Amniotic stem cell (primary cell): ENCODE measurements at places on chromosomes 3 and 15.

DNA sequence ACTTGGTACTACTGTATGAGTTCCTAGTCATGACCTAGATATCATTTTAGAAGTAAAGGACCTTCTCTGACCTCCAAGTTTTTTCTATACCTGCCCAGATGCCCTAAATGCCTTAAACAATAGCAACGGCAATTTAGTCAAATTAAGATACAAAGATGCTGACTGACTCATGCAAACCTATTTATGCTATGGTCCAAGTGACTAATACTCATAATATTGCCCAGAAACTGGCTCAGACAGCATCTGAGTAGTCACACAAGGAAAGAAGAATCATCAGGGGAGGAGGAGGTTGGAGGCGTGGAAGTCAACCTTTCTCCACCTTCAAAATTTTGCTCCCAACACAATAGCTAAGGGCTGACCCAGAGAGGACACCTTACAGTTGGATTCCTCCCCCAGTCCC lies 6.8 kb downstream of the FYCO1 start:
- peak; percentile 76 for DNase-seq

DNA sequence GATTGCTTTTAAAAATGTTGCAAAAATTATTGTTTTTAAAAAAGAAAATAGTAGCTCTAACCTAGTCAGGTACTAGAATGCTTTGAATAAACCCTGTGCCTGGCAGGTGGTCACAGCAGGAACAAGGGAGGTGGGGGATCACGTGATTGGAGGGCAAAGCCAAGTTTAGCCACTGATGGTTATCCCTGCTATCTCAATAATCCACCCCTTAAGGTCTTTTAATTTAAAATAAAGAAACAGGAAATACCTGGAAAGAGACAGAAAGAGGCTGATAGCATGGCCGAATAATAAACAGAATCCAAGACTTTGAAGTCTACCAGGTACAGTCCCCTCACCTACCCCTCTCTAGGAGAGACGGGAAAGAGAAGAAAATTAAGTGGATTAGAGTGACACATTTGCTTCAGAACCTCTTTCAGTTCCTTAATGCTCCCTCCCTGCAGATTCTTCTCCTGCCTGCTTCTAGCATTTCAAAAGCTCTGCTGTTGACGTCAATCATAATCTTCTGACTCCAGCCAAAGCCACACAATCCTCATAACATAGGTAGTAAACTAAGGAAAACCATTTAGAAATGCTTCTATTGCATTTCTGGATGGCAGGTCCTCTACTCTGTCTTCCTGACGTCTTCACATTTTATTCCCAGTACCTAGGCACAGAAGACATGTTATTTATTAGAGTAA lies 303.4 kb upstream of the MME start:
- no peak for DNase-seq

DNA sequence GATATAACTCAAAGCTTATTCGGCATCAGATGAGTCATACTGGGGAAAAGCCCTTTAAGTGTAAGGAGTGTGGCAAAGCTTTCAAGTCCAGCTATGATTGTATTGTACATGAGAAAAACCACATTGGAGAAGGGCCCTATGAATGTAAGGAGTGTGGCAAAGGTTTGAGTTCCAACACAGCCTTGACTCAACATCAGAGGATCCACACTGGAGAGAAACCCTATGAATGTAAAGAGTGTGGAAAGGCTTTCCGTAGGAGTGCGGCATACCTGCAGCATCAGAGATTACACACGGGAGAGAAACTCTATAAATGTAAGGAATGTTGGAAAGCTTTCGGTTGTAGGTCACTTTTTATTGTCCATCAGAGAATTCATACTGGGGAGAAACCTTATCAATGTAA lies 7.5 kb downstream of the ZNF621 start:
- no peak for DNase-seq

- no peak for DNase-seq
Observed at GRCh38 chr3:31613654-31614053, 80.9 kb downstream of the STT3B start.

DNA sequence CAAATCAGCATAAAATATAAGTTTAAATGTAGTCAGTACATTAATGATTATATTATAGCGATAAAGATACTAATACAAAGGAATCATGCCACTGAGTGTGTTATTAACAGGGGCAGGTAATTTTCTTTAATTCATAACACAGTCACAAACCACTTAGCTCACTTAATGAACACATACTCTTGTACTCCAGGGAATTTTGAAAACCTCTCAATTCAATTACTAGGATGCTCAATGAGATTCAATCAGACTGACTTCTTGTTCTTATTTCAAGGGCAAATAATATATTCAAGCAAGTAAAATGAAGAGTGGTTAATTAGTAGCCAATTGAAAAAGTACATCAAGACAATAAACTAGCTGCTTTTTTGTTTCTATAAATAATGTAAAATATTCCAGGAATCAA lies 5.8 kb upstream of the SUCNR1 start:
- DNase-seq = no peak

DNA sequence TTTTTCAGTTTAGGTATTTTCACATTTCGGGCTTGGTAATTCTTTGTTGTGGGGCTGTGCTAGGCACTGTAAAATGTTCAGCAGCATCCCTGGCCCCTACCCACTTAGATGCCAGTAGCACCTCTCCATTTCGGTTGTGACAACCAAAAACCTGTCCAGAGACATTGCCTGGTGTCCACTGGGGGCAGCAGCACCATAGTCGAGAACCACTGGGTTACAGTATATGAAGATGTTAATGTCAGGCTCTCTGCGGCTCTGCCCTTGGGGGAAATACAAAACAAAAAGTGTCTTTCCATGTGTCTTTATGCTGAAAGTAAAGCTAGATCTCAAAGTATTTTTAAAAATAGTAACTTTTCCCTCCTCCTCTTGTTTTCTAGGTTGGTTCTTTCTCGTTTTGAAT lies 177.2 kb downstream of the ITPR1 start:
- no peak for DNase-seq

GRCh38 chr3:4595710-4596113 lies 102.6 kb downstream of the ITPR1 start:
- DNase-seq = no peak

DNA sequence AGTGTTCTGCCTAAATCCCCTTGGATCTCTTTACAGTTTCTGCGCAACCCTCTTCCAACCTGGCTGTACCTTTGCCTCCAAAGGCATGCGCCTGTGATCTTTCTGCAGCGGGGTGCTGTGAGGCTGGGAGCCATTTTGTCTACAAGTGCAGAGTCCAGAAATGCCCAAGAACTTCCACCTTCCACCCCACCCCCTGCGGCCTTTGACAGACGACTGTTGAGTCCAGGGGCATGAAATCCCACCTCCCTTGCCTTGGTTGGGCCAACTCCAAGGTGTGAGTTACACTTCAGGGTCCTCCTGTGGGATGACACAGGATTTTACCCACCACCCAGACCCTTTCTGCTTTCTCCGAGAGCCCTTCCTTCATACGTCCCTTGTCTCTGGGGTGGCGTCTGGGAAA lies 24.1 kb downstream of the HRH1 start:
- no peak for DNase-seq

DNA sequence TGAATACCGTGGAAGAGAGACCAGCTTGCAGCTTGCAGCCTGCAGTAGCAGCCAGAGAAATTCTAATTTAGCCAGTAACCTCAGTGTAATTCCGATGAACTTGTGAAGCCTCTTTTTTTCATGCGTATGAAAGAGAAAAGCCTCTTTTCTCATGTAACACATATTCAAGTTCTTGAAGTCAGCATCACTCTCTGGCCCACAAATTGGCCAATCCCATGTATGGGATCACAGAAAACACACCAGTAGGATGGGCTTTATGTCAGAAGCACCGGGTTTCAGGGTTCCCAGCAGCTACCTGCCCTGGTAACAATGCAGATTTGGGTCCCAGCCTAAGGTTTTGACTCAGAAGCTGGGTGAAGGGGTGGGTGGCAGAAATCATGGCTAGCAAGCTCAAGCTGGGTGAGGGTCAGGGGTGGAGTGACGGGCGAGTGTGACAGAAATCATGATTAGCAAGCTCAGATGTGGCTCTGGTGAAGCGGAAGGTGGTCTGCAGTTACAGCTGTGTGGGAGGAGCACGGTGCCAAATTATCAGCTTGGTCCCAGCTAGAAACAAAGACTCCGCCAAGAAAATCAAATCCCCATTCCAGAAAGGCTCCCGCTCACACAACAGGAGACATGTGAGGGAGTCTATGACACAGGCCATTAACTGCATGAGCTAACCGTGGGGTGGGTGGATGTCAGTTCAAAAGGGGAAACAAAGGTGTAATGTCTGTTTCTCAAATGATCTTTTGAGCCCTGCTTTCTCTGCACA lies 86.6 kb downstream of the SNRK start:
- no peak for DNase-seq

DNA sequence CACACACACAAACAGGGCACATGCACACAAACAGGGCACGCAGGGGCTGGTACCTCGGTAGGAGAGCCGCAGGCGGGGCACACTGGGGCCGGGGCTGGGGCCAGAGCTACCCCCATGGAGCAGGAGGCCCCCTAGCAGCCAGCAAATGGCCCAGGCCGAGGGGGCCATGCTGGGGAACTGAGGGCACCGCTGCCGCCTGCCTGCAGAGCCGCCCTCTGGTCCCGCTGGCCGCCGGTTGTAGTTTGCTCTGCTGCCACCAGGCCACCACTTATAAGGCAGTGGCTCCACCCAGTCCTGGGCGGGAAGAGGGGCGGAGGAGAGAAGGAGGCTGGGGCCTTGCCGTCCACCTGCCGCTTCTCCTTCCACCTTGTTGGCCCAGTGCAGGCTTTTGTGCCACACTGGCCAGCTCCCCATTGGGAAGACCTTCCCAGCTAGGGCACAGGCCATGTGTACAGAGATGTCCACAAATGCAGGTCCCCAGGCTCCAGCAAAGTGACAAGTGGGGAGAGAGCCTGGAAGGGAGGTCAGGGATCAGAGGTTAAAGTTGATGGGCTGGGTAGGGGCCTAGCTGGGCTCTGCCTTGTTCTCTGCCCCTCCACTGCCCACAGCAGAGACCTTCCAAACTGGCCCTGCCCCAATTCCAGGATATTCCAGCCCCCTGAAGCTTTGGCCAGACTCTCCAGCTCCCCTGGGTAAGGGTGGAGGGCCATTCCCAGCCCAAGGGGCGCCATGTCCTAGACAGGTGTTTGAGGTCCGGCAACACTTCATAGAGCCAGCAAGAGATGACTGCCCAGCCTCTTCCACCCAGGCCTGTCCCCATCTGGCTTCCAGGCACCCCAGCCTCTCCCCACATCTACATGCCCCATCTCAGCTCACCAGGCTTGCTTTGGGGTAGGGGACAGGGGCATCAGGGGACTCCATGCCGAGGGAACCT lies at the start of gene SEMA3G:
Gene SEMA3G (minus strand): TSS at position 244 of the 934 bp plus-strand sequence. CDS start 76 bp downstream, at position 168.
- no peak for DNase-seq

DNA sequence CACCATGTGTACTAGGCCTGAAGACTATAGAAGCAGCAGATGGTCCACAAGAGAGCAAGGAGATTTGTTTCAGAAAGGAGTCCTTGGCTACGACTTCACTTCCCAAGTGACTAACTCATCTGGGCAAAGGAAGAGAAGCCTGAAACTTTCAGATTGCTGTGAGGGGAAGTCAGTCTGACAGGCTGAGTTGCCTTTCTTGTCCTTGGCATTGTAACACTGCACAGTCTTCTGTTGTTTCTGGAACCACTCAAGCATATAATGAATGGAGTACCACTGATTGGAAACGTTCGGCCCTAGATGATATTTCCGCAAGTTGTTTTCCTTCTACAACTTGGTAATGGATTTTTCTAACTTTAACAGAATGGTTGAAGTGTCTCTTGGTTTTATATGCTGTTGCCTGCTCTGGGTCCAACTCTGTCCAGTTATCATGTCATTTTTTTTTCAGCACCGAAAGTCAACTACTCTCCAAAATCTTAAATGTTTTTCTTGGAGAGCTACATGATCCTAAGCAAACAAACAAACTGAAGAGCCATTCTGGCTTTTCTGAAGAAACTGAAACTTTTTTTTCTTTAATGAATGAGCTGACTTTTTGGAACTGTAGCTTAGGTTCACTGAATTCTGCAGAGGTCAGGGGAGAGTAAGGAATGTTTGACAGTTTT lies 685.7 kb downstream of the MECOM start:
- peak; percentile 4 for DNase-seq

DNA sequence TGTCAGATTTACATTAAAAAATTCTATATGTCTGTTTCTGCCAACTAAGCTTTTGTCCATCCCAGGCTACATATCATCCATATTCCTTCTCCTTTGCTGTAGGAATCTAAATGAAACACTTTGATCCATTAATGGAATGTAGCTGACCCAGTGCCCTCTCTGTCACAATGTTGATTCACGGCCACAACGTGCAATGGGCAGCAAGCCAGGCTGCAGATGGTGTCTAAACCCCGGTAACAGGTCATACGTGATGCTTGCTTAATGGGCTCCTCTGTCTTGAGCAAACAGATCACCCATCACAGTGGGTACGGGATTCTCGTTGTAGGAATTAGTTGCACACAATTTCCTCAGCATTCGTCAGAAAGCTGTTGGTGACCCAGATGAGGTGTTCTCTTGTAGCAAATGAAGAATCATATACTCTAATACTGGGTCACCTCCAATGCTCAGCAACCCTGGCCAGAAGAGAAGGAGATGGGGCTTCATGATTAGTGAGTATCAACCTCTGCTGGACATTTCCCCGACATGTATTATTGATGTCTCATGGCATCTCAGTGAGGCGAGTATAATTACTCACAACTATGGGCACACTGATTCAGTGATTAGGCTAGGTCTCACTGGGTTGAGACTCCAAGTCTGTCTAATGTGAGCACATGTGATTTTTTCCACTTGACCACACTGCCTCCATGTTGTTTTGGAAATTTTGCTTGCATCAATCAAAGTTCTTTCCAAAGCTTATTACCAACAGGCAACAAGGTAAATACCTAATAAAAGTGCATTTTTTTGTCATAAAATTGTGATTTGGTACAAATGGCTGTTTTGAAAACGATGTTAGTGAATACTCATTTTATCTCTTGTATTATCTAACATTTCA lies 12.9 kb upstream of the DCBLD2 start:
- DNase-seq = no peak

DNA sequence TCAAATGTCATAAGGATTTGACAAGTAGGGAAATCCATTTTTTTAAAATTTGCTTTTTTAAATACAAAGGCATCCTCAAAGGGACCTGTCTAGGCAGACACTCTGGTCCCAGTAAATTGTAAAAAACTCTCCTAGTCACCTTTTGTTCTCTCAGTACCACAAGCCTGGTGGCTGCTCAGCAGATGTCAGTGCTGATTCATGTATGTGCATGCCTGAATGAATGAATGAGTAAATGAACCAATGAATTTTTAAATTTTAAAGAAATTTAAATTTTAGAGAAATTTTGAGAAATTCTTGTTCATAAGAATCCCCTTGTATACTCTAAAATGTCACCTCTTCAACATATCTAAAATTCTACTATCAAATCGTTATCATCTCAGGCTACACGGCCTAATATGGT lies 199.5 kb downstream of the TLE3 start:
- DNase-seq = no peak

GRCh38 chr15:35618260-35619188 lies 72.6 kb upstream of the DPH6 start:
- no peak for DNase-seq
